ENCODE measurements at places on chromosomes 2 and 18.

DNA sequence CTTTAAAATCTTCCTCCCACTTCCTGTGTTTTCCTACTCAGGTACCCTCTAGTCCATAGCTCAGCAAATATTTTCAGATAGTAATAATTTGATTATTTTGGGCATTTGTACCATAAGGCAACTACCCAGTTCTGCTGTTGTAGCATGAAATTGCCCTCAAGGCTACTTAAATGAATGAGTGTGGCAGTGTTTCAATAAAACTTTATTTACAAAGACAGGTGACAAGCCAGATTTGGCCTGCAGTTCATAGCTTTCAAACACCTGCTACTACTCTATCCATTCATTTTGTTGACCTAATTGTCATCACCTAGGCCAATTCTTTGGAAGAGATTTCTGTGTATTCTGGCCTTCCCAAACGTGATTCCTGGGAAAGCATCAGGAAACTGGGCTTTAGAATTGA is 28.9 kb downstream of the NYAP2 start:
- no peak for DNase-seq

DNA sequence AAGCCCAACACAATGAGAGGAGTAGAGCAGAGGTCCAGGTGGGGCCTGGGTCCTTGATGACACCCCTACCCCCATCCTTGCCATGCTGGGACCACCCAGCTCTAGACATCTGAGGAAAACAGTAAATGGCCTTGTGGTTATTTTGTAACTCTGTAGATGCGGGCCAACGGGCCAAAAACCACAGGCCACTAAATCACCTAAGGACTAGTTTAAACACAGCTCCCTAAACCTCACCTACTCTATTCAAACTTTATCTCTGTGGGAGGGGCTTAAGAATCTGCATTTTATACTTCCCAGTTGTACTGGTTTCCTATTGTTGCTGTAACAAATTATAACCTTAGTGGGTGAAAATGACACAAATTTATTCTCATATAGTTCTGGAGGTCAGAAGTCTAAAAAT is 19.0 kb upstream of the SERTAD2 start:
- DNase-seq, result no peak

- DNase-seq, result no peak
Observed at GRCh38 chr2:77977471-77978063, 455.4 kb upstream of the LRRTM4 start.

- no peak for DNase-seq
Observed at GRCh38 chr2:124570872-124571271, 545.8 kb downstream of the CNTNAP5 start.

DNA sequence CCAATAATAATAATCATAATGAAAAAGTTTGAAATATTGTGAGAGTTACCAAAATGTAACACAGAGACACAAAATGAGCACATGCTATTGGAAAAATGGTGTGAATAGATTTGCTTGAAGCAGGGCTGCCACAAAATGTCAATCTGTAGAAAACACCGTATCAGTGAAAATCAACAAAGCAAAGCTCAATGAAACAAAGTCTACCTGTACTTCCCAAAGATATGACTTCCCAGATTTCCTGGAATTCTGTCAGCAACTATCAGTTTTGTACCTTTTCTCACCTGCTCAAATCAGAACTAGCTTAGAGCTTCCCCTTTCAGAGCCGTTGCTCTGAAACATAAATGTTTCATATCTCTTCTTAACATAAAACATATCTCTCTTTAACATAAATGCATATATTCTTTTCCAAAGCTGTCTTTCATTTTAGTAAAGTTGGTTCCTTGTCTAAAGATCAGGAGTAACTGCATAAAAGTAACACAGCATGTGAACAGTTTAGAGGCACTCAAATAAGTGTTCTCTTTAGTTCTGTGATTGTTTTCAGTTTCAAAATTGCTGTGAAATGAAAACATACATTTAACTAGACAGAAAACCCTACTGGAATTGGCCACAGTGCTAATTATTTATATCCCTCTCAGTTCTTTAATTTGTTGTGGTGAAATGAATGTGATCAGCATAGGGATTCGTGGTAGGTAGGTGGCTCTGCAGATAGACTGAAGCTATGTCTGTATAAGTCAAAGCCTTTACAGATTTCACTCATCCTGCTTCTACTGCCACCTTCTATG is 262.5 kb downstream of the KCNJ3 start:
- DNase-seq, result no peak

- no peak for DNase-seq
Observed at GRCh38 chr2:16151281-16151570, 210.9 kb downstream of the MYCN start.

DNA sequence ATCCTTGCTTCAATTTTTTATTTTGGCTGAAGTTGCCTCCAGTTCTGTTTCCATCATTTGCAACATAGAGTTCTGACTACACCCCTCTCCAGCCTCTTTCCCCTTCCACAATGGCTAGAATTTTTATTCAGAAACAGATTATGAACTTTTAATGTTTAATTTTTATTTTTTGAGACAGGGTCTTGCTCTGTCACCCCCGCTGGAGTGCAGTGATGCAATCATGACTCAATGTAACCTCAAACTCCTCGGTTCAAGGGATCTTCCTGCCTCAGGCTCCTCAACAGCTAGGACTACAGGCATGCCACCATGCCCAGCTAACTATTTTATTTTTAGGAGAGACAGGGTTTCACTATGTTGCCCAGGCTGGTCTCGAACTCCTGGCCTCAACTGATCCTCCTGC is 2.8 kb downstream of the NTSR2 start:
- no peak for DNase-seq

DNA sequence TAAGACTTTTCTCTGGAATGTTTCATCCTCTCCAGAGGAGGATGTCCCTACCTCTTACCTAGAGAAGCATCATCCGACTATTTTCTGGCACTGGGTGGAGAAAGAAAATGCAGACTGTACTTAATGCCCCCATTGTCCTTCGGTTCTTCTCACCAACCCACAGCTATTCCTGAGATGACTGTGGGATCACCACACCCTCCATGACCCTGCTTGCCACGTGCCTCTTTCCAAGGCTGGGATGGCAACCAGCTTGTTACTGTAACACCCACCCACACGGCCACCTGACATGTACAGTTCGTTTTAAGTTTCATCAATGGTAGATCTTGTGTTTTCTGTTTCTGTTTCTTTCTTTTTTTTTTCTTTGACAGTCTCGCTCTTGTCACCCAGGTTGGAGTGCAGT is 365.2 kb downstream of the FBXO15 start:
- no peak for DNase-seq

DNA sequence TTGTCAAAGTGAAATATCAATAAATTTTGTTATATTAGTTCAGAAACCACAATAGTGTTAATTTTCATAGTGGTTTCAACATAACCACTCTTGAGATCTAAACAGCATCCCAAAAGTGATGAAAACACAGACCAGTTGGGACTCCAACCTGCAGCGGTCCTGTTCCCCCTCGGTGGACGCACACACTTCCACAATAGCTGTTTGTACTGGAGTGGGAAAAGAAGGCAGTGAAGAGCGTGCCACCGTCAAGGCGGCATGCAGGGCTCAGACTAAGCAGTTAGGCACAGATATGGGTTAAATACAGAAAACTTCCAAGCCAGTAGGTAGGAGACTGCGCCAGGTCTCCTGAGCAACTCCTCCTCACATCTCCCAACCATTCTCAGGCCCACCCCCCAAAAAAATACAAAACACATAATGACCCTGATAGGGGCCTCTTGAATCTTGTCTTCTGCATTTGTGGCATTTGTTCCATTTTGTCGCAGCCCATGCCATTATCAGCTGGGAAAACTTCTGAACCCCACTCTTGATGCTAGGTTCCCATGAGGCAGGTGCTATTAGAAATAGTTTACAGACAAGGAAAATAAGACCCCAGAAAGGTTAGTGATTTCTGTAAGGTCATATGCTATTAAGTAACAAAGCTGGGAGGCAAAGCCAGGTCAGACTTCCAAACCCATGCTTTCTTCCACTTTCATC is 57.7 kb downstream of the GORASP2 start:
- no peak for DNase-seq

- no peak for DNase-seq
Observed at GRCh38 chr2:64612575-64613195, 41.0 kb downstream of the SERTAD2 start.

DNA sequence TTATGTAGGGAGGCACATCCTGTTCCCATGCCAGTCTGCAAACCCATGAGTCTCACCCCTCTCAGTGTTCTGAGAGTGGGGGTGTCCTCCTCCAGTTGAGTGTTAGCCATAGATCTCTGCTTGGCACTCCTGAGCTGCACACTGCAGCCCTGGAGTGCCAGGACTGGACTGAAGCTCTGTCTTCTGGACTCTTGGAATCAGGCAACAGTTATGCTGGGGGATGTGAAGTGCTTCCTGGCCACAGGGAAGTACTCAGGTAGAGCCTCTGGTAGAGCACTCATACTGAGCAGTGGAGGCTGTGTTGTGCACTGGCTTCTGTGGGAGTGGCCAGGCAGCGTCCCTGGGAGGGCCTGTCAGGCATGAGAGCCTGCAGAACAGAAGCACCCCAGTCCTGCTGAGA is 43.0 kb downstream of the SERPINB7 start:
- no peak for DNase-seq

DNA sequence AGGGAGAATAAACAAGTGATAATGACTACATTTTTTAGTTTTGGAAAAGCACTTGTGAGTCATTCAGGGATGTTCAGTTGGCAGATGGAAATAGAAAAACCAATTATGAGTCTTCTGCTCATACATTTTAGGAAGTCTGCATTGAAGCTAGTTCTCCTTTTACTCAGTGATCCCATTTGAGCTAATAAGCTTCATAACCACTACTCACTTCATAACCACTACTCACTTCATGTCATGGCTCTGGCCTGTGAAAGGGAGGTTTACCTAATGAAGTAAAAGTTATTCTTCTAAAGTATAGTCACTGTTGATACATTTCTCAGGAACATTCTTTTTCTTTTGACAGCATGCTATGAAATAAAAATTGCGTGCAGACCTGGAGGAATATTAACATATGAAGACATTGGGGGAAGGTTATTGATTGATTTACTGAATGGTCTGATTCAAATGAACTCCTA is 948.7 kb downstream of the TSN start:
- DNase-seq, result no peak

DNA sequence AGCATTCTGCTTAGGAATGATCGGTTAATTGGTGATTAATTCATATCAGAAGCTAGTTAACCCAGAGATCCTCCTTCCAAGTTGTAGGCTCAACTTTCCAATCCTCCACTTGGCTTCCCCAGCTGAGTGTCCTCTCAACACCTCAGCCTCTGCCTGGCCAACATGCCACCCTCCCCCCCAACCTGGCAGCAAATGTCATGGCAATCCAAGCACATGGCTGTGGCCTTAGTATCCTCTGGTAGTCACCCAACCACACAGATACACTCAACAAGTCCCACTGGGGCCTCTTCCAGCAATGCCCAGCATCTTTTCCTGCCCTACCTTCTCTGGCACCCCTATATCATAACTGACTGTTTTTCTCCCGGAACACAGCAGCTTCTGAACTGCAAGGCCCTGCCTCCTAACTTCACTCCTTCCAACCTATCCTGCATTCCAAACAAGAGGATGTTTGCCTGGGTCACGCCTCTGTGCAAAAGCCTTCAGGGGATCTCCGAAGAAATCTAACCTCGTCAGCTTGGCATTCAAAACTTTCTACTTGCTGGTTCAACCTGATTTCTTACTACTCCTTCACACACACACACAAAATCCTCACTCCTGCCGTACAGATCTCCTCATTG is 195.0 kb downstream of the CYP26B1 start:
- no peak for DNase-seq

DNA sequence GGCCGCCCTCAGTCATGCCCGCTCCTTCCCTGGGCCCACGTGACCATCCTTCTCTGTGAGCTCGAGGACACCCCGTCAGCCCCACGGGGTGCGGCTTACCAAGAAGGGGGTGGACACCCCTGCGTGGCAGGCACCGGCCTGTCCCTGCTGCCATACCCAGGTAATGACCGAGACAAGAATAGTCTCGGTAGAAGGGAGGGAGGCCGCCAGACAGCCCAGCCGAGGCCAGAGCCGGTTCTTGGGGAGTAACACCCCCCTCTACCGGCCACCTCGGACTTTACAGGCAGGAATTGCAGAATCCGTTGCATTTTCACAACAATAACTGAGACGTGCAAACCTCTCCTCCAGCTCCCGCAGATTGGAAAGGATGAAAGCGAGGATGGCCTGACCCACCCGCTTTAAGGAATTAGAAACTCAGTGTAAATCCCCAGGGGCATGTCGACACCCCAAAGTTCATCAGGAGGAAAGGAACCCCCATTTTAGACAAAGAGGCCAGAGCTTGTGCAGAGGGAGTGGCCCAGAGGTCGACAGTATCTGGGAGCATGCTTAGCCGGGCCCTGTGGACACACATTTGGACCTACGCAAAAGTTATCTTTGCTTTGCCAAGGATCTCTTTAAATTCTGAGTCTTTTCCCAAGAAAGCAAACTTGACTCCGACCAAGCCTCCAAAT is 60.1 kb upstream of the GLI2 start:
- no peak for DNase-seq

DNA sequence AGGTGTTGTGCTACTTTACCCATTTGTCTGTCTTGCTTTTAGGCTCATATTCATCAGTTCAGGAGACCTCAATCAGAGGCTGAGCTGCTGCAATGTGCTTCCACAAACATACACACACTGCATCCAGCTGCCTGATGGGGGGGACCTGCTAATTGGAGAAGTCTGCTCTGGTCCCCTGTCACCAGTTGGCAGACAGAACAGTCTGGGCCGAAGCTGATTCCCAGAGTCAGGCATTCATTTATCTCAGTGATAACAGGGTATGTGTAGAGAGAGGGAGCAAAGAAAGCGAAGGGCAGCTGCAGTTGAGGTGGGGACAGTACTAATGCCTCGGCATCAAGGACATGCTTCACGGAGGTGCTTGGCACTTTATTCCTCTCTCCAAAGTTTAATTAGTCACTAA is 584.3 kb upstream of the PIK3C3 start:
- DNase-seq, result no peak

GRCh38 chr2:71716697-71717624 is 263.6 kb downstream of the DYSF start:
- no peak for DNase-seq

GRCh38 chr18:76433788-76434187 is 61.3 kb downstream of the ZNF516 start:
- no peak for DNase-seq

GRCh38 chr2:179850188-179850587 is 11.2 kb downstream of the ZNF385B start:
- DNase-seq, result no peak

- no peak for DNase-seq
Observed at GRCh38 chr2:33488178-33488690, 11.8 kb downstream of the RASGRP3 start.

DNA sequence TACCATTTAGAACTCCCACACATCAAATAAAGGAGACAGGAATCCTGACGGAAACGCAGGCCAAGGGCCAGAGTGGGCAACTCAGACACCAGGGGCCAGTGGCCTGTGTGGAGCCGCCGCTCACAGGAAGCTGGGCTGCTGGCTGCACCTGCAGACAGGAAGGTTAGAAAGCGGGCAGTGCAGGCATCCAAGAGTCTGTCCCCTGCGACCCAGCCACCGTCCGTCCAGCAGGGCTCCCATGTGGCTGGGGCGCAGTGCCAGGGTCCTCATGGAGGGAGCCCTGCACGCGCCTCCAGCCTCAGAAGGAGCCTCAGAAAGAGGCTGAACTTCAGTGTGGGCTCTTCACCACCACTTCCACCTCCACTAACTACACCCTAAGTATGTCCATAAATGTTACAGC is 2.5 kb upstream of the ANO7 start:
- no peak for DNase-seq

All from T-helper 1 cell (primary cell).